ENCODE measurements at places on chromosomes 5 and 9.

DNA sequence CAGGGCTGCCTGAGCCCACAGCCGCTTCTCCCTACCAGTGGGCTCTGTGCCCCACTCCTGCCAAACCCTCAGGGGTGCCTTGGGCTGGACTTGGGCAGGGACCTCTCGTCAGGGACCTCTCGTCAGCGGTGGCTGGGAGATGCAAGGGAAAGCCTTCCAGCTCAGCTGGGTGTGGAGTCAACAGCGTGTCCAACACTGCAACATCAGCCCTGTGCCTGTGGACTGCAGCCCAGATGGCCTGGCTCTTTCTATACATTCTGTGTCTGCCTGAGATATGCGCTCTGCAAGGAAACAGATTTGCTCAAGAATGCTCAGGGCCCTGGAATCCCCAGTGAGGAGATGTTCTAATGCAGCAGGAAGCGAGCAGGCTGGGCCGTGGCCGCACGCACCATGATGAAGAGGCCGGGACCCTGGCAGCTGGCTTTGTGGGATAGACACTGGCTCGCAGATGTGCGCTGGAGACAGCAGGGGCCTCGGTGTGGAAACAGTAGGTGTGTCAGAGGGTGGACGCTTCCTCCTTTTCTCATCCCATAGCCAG lies 85.0 kb upstream of the COL5A1 start:
- DNase-seq, result no peak

DNA sequence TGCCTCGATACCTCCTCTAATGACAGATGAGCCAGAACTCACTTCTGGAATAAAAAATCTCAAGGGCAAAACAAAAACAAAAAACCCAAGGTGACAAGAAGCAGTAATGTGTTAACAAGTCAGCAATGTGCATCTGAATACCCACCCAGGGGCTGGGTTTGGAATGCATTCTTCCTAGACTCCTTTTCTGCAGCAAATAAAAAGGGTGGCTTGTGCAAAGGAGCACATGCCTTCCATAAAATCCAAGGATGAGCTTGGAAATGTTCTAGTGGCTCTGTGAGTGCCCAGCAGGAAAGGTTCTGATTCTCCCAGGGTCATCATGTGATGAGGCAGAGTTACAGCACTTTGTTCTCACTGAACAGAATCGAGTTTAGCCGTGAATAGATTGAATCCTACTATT lies 599.9 kb downstream of the RAB3C start:
- no peak for DNase-seq

DNA sequence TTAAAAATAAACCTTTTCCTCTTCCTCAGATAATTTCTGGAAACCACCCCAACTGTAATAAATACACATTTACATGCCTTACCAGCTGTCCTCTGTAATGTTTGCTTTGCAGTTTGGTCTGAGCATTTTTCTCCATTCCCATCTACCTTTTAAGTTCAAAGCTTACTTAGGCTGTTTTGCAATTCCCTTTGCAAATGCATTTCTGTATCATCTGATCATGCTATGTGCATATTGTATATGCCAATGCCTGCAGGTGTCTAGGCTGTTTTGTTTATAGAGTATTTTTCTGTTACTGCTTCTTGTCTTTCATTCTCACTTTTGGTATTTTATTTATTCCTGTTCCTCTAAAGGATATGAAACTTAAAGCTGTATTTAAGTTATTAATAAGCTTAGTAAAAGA lies 86.3 kb downstream of the SLC44A1 start:
- DNase-seq, result no peak

DNA sequence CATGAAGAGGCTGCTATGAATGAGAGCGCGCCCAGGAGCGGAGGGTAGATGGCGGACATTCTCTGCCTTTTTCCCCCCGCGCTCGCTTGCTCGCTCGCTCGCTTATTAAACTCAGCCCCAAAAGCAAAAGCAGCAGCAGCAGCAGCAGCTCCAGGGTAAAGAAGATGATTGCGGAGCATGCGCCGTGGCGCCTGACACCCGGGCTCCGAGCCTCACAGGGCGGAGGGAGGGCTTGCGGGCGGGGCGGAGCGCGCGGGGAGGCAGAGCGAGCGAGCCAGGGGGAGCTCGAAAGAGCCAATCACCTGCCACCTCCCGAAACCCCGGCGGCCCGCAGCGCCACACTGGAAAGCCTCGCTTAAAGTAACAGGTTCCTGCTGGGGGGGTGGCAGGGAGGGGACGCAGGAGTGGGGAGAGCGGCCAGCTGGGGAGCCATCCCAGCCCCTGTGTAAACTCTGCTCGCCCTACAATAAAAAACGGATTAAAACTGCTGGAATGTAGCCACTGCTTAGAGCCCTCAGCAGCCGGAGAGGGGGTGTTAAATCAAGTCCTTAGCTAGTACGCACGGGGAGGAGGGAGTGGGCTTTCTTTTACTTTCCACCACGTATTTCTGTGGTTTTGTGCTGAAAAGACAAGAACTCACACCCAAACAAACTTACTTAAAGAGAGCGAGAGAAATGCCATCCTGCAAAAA lies at the start of gene MLLT3:
MLLT3 (minus strand) TSS at position 170 of the 691 bp plus-strand sequence.
- DNase-seq, result peak; percentile 84

- DNase-seq, result no peak
Measured at GRCh38 chr9:128587453-128587852, 35.1 kb downstream of the SPTAN1 start.

GRCh38 chr5:126676195-126676624 lies 75.5 kb downstream of the PHAX start:
- DNase-seq, result no peak

DNA sequence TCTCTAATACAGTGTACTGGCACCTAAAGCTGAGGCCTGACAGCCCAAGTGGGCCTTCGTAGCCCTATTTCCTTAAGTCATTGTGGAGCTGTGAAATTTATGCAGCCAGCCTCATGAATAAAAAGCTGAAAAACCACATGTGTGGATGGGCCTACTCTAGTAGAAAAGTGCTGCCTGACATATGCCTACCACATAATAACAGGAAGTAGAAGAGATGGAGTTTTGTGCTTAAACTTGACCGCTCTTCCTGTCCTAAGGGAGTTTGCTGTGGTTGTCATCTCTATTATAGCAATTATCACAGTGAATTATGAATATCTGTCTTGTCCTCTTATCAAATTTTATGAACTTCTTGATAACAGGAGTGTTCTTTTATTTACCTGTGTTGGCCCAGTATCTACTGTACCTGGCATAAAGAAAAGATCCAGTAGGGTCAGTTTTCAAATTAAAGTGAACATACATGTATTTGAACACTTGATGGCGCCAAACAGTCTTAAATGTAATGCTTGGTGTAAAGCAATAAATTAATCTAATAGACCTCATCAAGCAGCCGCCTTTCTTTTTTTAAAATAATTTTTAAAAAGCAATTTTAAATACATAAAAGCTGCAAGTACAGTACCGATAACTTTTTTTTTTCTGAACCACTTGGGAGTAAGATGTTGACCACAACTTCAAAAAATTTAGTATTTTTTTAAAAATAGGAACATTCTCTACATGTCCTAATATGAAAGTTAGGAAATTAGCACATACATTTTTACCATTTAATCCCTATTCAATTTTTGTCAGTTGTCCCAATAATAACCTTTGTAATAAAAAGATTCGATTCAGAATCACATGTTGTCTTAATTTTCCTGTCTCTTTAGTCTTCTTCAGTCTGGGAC lies 51.0 kb downstream of the FKTN start:
- peak; percentile 10 for DNase-seq

DNA sequence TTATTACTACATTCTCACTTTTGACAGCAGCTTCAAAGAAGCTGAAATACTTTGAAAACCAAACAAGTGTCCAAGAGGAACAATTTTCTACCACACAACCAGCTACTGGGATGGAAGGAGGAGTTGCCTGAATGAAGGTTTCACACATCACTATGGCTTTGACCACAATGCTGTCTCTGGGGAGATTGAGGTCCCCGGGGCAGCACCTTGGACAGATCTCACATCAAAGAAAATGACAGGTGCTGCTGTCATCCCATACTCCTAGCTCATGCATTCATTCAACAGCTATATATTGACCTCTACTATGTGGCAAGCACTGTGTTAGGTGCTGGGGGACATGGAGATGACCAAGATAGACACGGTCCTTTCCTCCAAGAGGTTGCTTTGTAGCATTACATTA lies 233.2 kb upstream of the RASEF start:
- DNase-seq, result no peak

DNA sequence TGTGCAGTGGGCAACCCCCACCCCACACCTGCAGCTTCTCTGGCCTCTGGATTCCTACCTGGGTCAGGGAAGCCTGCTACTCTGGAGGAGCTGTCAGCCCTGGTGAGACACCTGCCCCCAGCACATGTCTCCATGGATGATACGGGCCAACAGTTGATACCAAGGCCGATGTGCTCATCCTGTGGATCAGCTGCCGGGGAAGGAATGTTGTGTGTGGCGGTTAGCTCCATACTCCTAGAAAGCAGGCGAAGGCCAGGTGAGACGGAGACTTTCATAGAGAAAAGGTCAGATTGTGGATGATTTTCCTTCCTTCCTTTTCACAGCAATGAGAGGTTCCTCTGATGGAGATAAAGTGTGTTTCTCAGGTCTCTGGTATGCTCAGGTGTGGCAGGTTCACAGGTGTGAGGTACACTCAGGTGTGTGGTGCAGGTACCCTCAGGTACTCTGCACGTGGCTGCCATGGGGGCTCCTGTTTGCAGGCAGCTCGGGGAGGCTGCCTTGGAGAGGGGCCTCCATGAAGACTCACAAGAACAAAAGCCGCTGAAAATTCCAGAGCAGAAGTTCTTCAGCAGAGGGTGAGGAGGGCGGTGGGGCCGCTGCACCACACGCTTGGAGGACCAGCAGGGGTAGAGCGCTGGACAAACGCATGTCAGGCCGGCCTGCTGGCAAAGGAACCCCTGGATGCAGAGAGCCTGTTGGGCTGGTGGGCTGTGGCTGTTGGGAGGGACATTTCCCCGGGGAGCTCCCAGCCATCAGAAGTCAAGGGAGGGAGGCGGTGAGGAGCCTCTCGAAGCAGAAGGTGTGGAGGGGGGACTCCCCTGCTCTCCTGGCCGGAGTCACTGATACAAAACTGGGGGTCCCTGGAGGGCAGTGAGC lies 5.1 kb upstream of the AHRR start:
- DNase-seq, result no peak

GRCh38 chr9:77752554-77752953 lies 104.4 kb upstream of the GNA14 start:
- peak; percentile 78 for DNase-seq

DNA sequence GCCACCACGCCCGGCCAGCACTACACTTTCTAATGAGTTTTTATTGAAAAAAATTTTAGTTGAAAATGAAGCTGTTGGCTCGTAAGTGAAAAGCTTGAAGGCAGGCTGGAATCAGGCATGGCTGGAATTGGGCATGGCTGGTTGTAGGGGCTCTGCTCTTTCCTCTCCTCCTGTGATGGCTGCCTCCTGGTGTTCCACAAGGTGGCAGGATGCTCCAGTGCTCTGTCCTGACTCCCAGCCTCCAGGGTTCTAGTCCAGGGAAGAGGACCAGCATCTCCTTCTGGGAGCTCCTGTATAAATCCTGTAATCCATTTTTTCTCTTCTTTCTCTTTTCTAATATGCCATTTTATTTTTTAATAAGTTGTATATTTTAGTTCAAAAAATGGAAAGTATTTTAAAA lies 57.2 kb upstream of the DHFR start:
- no peak for DNase-seq

- DNase-seq, result no peak
Measured at GRCh38 chr5:179668391-179668790, 12.4 kb downstream of the CBY3 start.

- DNase-seq, result no peak
Measured at GRCh38 chr5:90093751-90094485, 315.6 kb downstream of the CETN3 start.

DNA sequence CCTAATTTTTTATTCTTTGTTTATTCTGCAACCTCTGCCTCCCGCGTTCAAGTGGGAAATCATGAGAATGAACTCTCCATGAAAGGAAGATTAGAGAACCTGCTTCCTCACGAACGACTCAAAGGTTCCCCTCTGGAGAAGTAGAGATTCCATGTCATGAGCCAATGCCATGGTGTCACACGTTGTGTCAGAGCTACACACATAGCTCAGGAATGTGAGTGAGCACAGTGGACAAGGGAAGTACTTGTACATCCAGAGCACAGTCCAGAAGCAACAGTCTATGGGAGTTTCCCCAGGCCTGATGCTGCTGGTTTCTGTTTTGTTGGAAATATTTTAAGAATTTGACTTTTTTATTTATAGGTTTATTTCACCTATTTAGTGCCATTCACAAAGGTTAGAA lies 26.8 kb upstream of the PPP2CA start:
- peak; percentile 69 for DNase-seq

GRCh38 chr5:158534203-158534602 lies 565.5 kb downstream of the EBF1 start:
- no peak for DNase-seq

GRCh38 chr5:149162401-149163084 lies 21.2 kb downstream of the ABLIM3 start:
- no peak for DNase-seq

Data from HS-5 (cell line).